Activated CD8-positive, alpha-beta T cell treated with anti-CD3 and anti-CD28 coated beads for 36 hours (primary cell): ENCODE measurements at places on chromosomes 6 and 20. TPM values are rescaled to one million over a fixed set of nuclear protein-coding genes. Genes with fewer than 3 reads are reported as not detected.

GRCh38 chr6:118669561-118669960 lies 18.2 kb upstream of the CEP85L start:
- no peaks in the 10 kb centered on the region for H3K27me3 ChIP-seq
- no peak for DNase-seq
- peaks cover 25% of the 10 kb centered on the region for H3K36me3 ChIP-seq
- H3K4me1 ChIP-seq: peaks cover 80% of the 10 kb centered on the region
- H3K4me3 ChIP-seq: no peak overlapping the region

Gene HUS1B
- total RNA-seq: 1.0 TPM

GRCh38 chr6:135901774-135902524 lies 50.4 kb downstream of the PDE7B start:
- DNase-seq: peak; percentile 50
- H3K4me3 ChIP-seq: no peak overlapping the region
- peaks cover 3% of the 10 kb centered on the region for H3K36me3 ChIP-seq

DNA sequence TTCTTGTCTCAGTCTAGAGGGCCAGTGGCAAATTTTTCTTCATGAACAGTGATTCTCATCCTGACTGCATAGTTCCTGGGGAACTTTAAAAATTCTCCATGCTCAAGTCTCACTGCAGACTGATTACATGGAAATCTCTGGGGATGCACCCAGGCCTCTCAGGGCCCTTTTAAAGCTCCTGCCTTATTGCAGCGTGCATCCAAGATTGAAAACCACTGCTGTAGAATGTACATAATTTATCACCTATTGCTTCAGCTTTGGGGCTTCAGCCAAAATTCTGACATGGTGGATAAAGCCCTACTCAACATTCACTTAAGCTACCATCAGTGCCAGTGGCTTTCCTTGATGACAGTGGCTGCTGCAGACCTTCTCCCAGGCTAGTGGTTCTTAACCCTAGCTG lies 143.8 kb downstream of the BTBD3 start:
- H3K27ac ChIP-seq: no peak overlapping the region
- H3K4me3 ChIP-seq: no peak overlapping the region
- no peaks in the 10 kb centered on the region for H3K27me3 ChIP-seq
- no peaks in the 10 kb centered on the region for H3K36me3 ChIP-seq
- no peak for DNase-seq

Gene TRIM15
- total RNA-seq: not detected

DNA sequence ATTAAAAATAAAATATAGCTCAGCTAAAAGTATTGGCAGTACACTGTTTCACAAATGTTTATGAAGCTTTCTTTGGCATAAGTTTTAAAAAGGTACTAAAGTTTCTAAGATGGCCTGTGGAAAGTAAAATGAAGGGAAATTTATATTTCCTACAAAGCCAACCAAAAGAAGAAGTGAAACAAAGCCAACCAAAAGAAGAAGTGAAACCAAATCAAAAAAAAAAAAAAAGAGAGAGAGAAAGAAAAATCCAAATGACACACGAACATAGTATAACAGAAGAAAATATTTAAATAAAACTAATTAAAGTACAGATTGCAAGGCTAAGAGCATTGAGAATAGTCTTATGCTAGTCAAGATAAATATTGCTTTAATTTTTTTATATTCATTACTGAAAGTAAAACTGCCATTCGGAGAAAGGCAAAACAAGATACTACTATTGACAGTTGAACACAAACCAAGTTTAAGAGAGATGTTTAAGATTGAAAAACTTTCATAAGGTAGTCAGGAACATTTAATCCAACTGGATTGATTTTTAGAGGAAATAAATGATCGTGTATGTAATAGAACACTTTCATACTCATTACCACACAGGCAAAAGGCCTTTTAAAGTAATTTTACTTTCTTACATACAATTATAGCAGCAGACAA lies 12.8 kb upstream of the KHDRBS2 start:
- no peaks in the 10 kb centered on the region for H3K27me3 ChIP-seq
- no peak overlapping the region for H3K27ac ChIP-seq
- no peaks in the 10 kb centered on the region for H3K4me1 ChIP-seq
- DNase-seq: no peak
- H3K36me3 ChIP-seq: no peaks in the 10 kb centered on the region

Gene LPA
- not detected for total RNA-seq

GRCh38 chr6:131250122-131250521 lies 114.9 kb downstream of the AKAP7 start:
- DNase-seq: peak; percentile 24
- H3K36me3 ChIP-seq: peaks cover 3% of the 10 kb centered on the region
- H3K27me3 ChIP-seq: no peaks in the 10 kb centered on the region
- H3K27ac ChIP-seq: no peak overlapping the region

Gene OR2B6
- total RNA-seq: not detected

Gene HAO1
- not detected for total RNA-seq

Gene SMOC2
- not detected for total RNA-seq

- H3K4me1 ChIP-seq: no peaks in the 10 kb centered on the region
- H3K27me3 ChIP-seq: no peaks in the 10 kb centered on the region
- H3K27ac ChIP-seq: no peak overlapping the region
- DNase-seq: no peak
- H3K36me3 ChIP-seq: peaks cover 4% of the 10 kb centered on the region
- no peak overlapping the region for H3K4me3 ChIP-seq
These were observed 70.2 kb downstream of the BLOC1S5 start for GRCh38 chr6:7993952-7994351.

Gene RCAN2
- not detected for total RNA-seq
